ENCODE measurements at places on chromosomes 1 and 21.

GRCh38 chr1:156922986-156923669, 2.7 kb downstream of the LRRC71 start:
- peak; percentile 47 for DNase-seq

- DNase-seq: no peak
Measured at GRCh38 chr1:94961988-94962387, 35.1 kb upstream of the CNN3 start.

- no peak for DNase-seq
Measured at GRCh38 chr1:35220976-35221375, 28.0 kb upstream of the SFPQ start.

- no peak for DNase-seq
Measured at GRCh38 chr1:167003711-167004110, 14.6 kb downstream of the MAEL start.

- DNase-seq: no peak
Measured at GRCh38 chr1:102751111-102751510, 357.2 kb downstream of the COL11A1 start.

GRCh38 chr1:42014823-42015222, 96.1 kb upstream of the HIVEP3 start:
- no peak for DNase-seq

DNA sequence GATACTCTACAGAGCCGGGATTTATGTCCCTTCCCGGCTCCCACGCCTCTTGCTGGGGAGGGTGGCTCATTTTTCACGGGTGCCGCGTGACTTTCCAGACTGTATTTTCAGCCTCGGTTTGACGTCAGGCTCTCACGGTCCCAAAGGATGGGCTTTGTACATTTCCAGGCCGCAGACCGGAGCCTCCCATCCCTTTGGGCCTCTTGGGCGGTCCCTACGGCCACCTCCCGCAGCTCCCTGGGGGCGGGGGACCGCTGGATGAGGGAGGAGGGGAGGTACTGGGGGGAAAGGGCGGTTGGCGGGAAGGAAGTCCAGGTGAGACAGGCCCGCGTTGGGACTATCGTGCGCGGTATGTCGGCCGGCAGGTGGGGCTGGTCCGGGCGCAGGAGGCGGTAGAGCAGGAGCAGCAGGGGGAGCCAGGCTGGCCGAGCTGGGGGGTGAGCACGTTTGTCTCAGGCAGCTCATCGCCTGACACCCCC, 17.9 kb downstream of the UBL4B start:
- no peak for DNase-seq

DNA sequence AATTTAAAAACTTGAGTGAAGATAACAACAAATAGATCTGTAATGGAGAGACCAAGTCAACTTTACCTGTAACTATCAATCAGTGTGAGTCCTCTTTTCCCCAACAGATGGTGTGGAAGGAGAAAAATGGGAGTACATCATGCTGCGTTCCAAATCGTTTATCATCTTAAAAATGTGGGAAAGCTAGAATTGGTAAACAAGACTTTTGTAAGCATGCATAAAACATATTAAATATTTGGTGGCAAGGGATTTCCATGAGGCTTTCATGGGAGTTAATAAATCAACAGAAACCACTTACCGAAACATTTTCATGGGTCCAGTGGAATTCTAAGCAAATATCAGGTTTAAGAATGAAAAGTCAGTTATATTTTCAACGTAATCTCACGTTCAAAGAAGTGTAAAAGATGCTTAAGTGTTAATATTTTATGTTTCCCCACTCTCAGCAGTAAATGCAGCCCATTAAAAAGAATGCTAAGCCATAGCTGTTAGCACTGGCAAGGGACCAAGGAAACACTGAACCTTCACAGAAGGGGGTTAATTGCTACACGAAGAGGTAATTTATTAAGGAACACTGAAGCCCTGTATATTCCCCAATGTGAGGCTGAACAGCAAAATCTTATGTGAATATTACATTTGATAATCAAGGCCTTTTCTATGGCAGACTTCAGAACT, 117.0 kb downstream of the ZC3H11B start:
- no peak for DNase-seq

DNA sequence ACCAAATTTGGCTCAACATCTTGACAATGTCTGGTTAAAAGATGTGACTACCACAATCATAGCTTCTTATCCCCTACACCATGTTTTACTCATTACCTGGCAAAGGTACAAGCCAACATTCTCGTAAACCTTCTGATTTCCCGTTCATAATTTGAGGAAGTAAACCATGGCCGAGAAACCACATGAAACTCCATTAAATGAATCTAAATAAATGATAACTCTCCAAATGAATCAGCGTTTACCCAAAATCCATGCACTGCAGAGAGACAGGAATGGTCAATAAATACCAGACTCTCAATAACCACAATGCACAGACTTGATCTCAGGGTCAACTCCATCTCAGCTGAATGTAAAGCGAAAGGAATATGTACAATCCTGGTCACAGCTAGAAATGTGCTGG, 125.2 kb downstream of the TYW3 start:
- DNase-seq: no peak

DNA sequence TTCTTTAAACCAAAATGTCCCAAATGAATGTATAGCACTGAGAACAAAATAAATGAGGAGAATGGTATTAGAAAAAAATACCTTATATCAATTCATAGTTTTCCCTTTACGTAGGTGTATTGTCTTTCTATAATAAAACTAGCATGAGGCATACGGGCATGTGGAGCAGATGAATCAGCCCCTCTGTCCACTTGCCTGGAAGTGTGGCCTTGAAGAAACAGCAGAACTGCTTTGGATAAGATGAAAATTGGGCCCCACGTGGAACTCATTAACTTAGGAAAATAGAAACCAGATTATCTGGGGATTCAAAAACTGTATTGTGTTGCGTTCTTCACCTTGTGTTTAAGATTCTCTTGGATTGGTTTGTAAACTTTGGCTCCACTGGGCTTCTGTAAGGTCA, 356.8 kb upstream of the B3GALT2 start:
- no peak for DNase-seq

GRCh38 chr1:111746614-111746999, 7.4 kb upstream of the INKA2 start:
- DNase-seq: no peak

GRCh38 chr1:155962599-155963211, 15.6 kb downstream of the ARHGEF2 start:
- no peak for DNase-seq

- no peak for DNase-seq
Measured at GRCh38 chr1:32997381-32997891, 32.8 kb upstream of the RNF19B start.

- no peak for DNase-seq
Measured at GRCh38 chr1:208640295-208640694, 396.1 kb upstream of the PLXNA2 start.

GRCh38 chr1:154837672-154838171, 32.4 kb downstream of the KCNN3 start:
- no peak for DNase-seq
